HuH-7.5 (cell line): ENCODE measurements at places on chromosomes 6 and 20.

GRCh38 chr6:84976526-84977362 is 212.3 kb upstream of the TBX18 start:
- DNase-seq = no peak

- DNase-seq = no peak
Observed at GRCh38 chr20:56358070-56358469, 704 bp upstream of the FAM210B start.

GRCh38 chr20:45919542-45920399 is 7.8 kb upstream of the PLTP start:
- no peak for DNase-seq

DNA sequence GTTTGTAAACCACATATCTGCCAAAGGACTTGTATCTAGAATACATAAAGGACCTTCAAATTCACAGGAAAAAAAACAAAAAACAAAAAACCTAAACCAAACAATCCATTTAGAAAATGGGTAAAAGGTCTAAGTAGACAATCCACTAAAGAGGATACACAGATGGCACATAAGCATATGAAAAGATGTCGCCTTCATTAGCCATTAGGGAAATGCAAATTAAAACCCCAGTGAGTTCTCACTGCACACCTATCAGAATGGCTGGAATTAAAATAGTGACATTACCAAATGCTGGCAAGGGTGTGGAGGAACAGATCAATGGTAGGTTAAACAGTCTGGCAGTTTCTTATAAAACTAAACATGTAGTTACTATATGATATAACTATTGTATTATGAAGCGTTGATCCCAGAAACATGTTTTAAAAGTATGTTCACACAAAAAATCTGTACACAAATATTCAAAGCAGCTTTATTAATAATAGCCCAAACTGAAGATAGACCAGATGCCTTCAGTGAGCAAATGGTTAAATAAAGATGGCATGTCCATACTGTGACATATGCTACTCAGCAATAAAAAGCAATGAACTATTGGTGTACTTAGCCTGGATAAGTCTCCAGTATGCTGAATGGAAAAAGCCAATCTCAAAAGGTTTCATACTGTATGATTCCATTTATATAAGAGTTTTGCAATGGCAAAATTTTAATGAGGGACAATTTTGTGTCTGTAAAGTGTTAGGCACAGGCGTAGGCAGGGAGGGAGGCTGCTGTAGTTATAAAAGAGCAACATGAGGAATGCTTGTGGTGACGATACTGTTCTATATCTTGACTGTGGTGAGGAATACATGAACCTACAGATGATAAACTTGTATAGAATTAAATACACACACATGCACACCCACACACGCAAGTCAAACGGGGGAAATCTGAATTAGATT is 43.9 kb downstream of the PLCB1 start:
- no peak for DNase-seq

DNA sequence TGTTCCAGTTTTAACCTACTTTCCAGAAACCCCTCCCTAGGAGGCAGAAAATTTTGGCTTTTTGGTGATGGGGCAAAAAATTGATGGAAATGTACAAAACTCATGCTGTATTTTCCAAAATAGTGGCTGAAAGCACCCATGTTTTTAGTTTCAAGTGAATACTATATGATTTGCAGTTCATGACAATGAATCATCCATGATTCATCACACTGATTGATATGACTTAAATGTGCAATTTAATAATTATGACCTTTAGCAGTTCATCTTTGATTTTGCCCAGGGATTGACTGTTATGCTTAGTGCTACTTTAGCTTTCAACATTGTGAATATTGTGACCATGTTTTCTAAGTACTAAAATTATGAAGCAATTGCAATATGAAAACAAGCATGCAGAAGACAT is 478.7 kb downstream of the HTR1B start:
- DNase-seq = no peak
